ENCODE measurements at places on chromosomes 11 and 22.

DNA sequence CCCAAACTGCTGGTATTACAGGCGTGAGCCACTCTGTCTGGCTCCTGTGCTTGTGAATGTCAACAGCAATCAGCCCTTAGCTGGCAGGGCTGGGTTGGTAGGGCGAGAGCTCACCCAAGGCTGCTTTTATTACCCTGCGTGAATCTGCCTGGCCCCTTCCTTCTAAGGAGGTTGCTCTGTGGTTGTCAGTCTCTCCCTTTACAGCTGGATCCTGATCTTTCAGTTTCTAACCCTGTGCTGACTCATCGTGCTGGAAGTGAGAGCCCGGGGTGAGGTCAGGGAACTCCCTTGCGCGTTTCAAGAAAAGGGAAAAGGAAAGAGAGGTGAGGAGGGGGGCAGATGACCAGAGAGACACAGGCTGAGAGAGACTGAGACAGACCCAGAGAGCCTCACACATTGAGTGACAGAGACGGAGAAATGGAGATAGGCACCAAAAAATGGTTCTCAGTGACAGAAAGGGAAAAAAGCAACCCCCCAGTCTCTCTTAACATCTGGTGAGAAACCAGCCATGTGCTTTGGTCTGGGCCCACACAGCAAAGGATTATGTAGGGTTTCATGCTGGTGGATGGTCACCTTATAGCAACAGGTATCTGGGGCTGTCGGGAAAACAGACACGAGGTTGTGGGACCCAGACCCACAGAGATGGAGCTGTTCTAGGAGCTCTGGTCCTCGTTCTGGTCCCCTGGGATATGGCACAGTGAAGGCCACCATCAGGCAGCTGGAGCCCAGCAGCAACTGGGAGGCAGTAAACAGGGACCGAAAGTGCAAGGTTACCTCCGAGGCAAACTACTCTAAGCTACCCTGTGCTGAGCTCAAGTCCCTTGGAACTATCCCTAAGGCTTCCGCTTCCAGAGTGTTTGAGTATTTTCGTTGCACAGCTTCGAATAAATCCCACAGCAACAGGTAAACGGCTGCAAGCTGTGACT is 2.5 kb downstream of the TCN2 start:
- DNase-seq = no peak

GRCh38 chr11:97092823-97093222 is 703.0 kb downstream of the JRKL start:
- no peak for DNase-seq

DNA sequence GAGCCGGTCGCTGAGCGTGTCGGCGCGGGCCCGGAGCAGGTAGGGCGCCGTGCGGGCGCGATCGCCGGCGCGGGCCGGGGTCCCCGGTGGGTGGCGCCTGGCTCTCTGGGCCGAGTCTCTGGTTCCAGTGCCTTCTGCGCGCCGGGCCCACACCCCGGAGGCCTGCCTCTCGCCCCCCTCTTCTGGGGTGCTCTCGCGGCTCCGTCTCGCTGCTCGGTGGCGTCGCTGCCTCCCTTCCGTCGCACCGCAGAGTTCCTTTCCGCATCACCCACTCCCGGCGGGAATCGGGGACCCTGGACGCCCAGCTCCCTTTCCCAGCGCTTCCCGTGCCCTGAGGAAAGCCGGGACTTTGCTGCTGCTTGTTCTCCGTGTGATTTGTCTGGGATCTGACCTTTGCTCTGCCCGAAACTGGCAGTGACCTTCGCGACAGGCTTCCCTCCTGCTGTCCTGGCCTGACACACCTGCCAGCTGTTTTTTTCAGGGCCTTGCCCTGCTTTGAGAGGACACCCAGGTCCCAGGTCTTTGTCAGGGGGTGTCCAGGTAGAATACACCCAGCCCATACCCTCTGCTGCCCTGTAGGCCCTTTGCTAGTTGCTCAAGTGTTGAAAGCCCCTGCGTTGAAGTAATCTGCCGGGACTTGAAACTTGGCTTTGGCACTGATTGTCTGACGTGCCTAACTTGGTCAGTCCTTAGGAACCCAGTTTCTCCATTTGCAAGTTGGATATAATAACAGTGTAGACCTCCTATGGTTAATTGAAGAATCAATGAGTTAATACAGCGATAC is 711 bp downstream of the FDX1 start:
- no peak for DNase-seq

- DNase-seq = no peak
These were observed 14.8 kb upstream of the MAML2 start for GRCh38 chr11:96357794-96358193.

GRCh38 chr11:121006922-121007321 is 17.0 kb upstream of the TBCEL start:
- DNase-seq = no peak

GRCh38 chr11:88174709-88175568 is at the start of gene RAB38:
TSS of gene RAB38 (minus strand) at chr11:88175443. CDS start at chr11:88175384, 59 bp downstream.
- no peak for DNase-seq

- DNase-seq = no peak
These were observed 29.4 kb upstream of the BRSK2 start for GRCh38 chr11:1360181-1360834.

GRCh38 chr11:59009661-59010060 is 70.4 kb downstream of the GLYATL1 start:
- no peak for DNase-seq
